ENCODE measurements at places on chromosomes 16 and 17.

GRCh38 chr17:59754552-59754951 is 47.1 kb downstream of the VMP1 start:
- peak; percentile 93 for DNase-seq

DNA sequence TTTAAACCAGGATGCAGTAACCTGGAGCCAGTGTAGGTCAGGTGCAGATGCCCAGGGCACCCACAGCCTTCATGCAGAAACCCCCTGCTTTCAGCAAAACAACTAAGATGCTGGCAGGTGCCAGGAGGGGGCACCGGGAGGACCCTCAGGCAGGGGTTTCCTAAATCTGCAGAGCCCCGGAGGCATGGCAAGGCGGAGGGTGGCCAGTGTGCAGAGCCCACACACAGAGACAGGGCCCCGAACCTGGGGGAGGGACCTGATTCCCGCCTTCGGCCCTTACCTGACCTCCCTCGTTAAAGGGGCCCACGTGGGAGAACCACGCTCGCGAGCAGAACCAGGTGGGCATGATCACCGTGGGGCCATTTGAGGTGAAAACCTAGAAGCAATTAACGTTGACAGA is 114.0 kb upstream of the METRNL start:
- DNase-seq, result no peak

- DNase-seq, result no peak
Observed at GRCh38 chr16:86490859-86491639, 19.3 kb upstream of the FOXF1 start.

- DNase-seq, result no peak
Observed at GRCh38 chr16:12260647-12261262, 284.2 kb downstream of the SNX29 start.

DNA sequence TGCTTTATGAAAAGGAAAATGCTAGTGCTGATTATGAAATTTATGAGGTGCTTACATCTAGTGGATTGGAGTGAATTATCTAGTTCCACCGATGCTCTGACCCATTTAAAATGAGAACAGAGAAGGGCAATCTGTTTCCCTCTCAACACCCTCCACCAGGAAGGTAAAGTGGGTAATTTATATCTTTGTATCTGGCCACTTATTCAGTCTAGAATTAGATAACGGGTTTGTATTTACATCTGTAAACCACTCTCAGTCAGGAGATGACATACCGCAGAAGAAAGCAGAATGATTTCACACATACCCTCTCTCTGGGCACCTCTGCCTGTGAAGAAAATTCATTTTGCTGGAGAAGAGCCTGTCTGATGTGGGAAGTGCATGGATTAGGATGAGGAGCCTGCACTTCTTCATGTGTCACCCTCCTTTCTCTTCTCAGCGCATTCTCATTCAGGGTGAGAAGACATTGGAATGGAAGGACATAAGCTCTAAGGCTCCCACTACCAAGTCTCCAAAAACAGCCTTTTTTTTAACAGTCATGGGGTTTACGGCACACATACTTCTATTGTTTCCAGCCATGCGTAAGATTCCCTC is 646.7 kb upstream of the SALL1 start:
- DNase-seq, result no peak

DNA sequence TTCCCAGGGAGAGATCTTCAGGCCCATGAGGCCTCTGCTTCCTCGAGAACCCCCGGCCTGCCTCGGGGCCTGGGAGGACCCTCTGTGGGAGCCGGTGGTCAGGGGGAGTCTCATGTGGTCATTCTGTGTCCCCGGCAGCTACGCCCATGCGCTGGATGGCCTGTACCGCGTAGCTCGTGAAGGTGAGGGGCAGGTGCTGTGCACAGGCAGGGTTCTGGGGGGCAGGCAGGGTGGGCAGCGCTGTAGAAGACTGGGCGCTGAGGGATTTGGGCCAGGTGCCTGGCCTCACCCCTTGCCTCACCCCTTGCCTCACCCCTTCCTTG is 4.6 kb downstream of the SLC25A10 start:
- DNase-seq, result no peak

DNA sequence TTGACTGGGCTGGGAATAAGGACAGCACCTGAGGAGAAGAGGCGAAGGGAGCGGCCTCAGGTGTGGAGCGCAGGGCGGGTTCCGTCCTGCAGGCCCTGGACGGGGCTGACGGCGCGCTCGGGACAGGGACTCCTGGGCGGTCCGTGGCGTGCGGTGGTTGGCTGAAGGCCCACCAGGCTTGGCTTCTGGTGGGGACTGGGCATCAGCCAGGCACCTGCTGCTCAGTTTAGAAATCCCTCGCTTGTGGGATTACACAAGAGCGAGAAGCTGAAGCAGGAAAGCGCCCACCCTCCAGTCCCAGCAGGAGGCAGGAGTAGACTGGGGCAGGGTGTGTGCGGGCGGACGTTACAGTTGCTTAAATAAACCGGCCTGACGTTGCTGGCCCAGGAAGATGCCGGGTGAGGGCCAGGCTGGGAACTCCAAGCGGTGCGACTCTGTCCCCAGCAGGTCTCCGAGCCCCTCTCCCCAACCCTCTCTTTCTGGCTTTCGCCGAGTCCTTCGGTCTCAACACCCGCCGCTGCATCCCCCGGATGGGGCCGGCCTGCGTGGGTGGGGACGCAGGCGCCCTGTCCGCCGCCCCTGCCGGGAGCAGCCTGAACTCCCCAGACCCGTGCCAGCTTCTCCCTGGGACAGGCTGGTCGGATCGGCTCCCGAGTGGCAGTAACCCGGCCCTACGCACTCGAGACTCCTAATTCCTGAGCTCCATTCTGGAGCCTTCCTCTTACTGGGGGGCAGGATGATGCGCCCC is 639 bp downstream of the MIF4GD start:
- peak; percentile 50 for DNase-seq

- no peak for DNase-seq
Observed at GRCh38 chr17:65064452-65065019, 8.0 kb upstream of the GNA13 start.

- DNase-seq, result peak; percentile 54
Observed at GRCh38 chr17:80892019-80892855, 99.4 kb upstream of the CHMP6 start.

- DNase-seq, result no peak
Observed at GRCh38 chr16:81688182-81688581, 90.9 kb upstream of the PLCG2 start.

DNA sequence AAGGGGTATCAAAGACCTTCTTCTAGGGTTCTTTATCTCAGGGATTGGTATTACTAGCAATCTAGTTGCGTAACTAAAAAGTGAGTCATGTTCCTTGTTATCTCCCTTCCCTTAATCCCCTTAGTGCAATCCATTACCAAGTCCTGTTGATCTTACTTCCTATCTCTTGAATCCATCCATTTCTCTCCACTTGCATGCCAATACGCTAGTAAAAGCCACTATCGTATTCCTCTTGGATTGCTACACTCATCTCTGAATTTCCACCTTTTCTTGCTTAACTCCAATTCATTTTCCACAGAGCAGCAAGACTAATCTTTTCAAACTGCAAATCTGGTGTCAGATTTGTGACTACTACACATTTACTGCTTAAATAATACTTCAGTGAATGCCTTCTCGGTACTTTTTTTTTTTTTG is 1.8 kb upstream of the ADAT1 start:
- DNase-seq, result no peak

- DNase-seq, result no peak
Observed at GRCh38 chr16:48879223-48880122, 269.5 kb upstream of the N4BP1 start.

- no peak for DNase-seq
Observed at GRCh38 chr16:3482659-3483241, 12.5 kb downstream of the C16orf90 start.

DNA sequence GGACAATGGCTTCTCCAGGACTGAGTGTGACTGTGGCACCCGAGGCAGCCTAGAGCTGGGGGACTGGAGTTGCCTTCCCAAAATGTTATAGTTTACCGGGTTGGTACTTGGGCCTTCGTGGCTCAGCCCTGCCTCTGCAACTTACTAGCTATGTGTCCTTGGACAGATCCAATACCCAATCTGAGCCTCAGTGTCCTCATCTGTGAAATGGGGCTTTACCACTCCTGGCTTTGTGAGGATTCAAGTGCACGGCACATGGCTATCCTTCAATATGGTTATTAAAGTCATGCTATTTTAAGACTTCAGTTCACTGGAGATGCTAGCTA is 9.6 kb downstream of the IRX5 start:
- DNase-seq, result no peak

GRCh38 chr16:30605158-30605557 is 5.0 kb downstream of the ZNF689 start:
- DNase-seq, result no peak

Measured in foreskin melanocyte (primary cell).